K562 (cell line): ENCODE measurements at places on chromosomes 1 and 21. TPM values are rescaled to one million over a fixed set of nuclear protein-coding genes. Genes with fewer than 3 reads are reported as not detected.

The RHEX gene
- total RNA-seq, result not detected in 2 replicates

The LRRC38 gene
- not detected in 2 replicates for total RNA-seq

The KCNN3 gene
- total RNA-seq, result 0.02 and 0.04 TPM in 2 replicates

The CR1L gene
- 30.0 and 33.7 TPM in 2 replicates for total RNA-seq

The IFNLR1 gene
- not detected in 2 replicates for total RNA-seq

The SPATC1L gene
- 118 and 121 TPM in 2 replicates for total RNA-seq

The SV2A gene
- 0.20 and 0.22 TPM in 2 replicates for total RNA-seq

The GNAT2 gene
- 0.16 and 0.47 TPM in 2 replicates for total RNA-seq

DNA sequence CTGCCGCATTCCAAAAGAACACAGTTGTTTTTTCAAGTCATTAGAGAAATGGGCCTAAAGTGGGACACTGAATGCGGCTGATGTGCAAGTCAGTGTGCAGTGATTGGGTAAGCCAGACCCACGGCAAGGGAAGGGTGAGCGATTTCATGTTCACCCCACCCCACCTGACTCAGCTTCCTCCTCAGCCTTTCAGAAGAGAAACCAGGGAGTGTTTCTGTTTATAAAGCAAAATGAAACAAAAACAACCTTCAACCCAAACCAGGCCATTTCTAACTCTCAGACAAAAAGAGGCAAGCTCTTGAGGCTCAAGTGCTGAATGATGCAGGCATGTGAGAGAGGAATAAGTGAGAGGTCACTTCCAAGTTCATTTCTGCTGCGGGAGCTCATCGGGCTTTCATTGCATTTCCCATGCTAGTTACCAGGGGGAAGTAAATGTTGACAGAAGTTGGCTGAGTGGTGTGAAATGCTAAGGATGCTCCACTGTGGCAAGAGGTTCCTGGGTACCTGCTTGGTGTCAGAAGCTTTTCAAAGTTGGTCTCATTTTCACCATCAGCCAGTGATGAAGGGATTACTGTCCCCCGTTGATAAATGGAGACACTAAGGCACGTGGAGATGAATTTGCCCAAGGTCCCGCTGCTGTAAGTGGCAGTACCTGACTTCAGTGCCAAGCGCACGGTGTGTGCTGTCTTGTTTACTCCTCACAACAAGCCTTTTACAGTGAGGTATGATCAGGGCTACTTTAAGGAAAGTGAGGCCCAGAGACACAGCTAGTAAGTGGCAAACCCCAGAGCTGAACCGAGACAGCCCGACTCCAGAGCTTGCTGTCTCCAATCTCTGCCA is 29.1 kb downstream of the STPG1 start:
- H3K27me3 ChIP-seq, result no peaks in the 10 kb centered on the region; the same call in 2 of the 3 replicates
- no peak for DNase-seq
- no peaks in the 10 kb centered on the region for H3K4me1 ChIP-seq
- H3K36me3 ChIP-seq, result no peaks in the 10 kb centered on the region
- no peak overlapping the region for H3K27ac ChIP-seq

GRCh38 chr1:33097137-33097611 is 16.2 kb downstream of the AZIN2 start:
- DNase-seq, result peak; percentile 69
- no peak overlapping the region for H3K4me3 ChIP-seq
- H3K27me3 ChIP-seq, result peaks cover 6% of the 10 kb centered on the region
- no peaks in the 10 kb centered on the region for H3K36me3 ChIP-seq
- no peaks in the 10 kb centered on the region; the same call in 1 of the 2 replicates for H3K4me1 ChIP-seq
- no peak overlapping the region for H3K27ac ChIP-seq

DNA sequence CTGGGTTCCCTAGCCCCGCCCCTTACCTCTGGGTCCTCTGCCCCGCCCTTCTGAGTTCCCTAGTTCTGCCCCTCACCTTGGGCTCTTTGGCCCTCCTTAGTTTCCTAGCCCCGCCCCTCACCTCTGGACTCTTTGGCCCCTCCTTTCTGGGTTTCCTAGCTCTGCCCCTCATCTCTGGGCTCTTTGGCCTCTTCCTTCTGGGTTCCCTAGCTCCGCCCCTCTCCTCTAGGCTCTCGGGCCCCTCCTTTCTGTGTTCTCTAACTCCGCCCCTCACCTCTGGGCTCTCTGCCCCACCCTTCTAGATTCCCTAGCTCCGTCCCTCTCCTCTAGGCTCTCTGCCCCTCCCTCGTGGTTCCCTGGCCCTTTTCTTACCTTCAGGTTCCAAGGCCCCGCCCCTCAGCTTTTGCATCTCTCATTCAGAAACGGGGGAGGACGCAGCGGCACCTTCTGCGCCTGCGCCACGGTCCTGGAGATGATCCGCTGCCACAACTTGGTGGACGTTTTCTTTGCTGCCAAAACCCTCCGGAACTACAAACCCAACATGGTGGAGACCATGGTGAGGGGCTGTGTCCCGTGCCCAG is 88.5 kb downstream of the PTPRU start:
- peak overlapping the region; percentile 2; the same call in 1 of the 2 replicates for H3K4me3 ChIP-seq
- H3K36me3 ChIP-seq, result no peaks in the 10 kb centered on the region
- peaks cover 5% of the 10 kb centered on the region; the same call in 2 of the 3 replicates for H3K4me1 ChIP-seq
- DNase-seq, result peak; percentile 95

GRCh38 chr1:157407917-157408525 is 144.3 kb downstream of the FCRL5 start:
- H3K27me3 ChIP-seq, result no peaks in the 10 kb centered on the region; the same call in 2 of the 3 replicates
- peak overlapping the region; percentile 37; the same call in 1 of the 3 replicates for H3K27ac ChIP-seq
- H3K4me1 ChIP-seq, result peaks cover 10% of the 10 kb centered on the region

- no peak overlapping the region for H3K4me3 ChIP-seq
- no peak overlapping the region for H3K27ac ChIP-seq
- H3K36me3 ChIP-seq, result no peaks in the 10 kb centered on the region
- no peaks in the 10 kb centered on the region for H3K27me3 ChIP-seq
Observed at GRCh38 chr1:198116069-198116468, 40.7 kb upstream of the NEK7 start.

GRCh38 chr1:64092851-64093371 is 110.5 kb upstream of the UBE2U start:
- DNase-seq, result no peak
- H3K27me3 ChIP-seq, result no peaks in the 10 kb centered on the region
- H3K4me3 ChIP-seq, result no peak overlapping the region

- H3K27ac ChIP-seq, result no peak overlapping the region
- no peak overlapping the region for H3K4me3 ChIP-seq
- H3K27me3 ChIP-seq, result no peaks in the 10 kb centered on the region
- H3K4me1 ChIP-seq, result peaks cover 6% of the 10 kb centered on the region; the same call in 2 of the 3 replicates
Observed at GRCh38 chr1:181911715-181912114, 149.8 kb downstream of the ZNF648 start.

DNA sequence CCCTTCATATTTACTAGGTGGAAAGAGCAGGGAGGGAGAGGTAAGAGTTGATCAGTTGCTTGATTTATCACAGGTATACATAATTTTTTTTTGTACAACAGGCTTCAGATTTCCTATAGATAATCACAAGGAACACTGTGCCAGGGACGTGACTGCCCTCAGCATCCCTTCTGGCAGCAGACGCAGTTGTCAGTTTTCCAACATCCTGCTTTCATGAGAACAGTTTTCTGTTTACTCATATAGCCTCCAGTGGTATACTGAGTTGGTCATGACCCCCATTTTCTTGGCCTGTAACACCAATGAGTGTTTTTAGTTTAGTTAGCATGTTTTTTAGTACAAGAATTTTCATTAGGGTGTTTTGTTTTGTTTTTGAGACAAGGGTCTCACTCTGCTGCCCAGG is 37.9 kb upstream of the PTPRF start:
- H3K4me3 ChIP-seq, result no peak overlapping the region
- no peak for DNase-seq
- no peaks in the 10 kb centered on the region for H3K4me1 ChIP-seq
- H3K27ac ChIP-seq, result no peak overlapping the region
- peaks cover 13% of the 10 kb centered on the region; the same call in 1 of the 2 replicates for H3K27me3 ChIP-seq
- H3K36me3 ChIP-seq, result no peaks in the 10 kb centered on the region

DNA sequence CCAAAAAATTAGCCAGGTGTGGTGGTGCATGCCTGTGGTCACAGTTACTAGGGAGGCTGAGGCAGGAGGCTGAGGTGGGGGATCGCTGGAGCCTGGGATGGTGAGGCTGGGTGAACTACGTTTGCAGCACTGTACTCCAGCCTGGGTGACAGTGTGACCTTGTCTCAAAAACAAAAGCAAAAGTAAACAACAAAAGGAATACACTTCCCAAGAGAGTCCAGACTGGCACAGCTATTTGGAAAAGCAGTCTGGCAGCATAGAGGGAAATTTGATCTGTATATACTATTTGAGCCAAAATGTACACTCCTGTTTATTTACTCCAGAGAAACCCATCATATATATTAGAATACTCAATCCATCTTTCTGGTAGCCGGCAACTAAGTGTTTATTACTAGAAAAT is 107.0 kb upstream of the HMCN1 start:
- H3K27me3 ChIP-seq, result no peaks in the 10 kb centered on the region
- DNase-seq, result no peak

GRCh38 chr21:42319376-42319775 is 4.2 kb upstream of the TFF3 start:
- peaks cover 45% of the 10 kb centered on the region for H3K27me3 ChIP-seq
- H3K4me3 ChIP-seq, result no peak overlapping the region
- H3K4me1 ChIP-seq, result no peaks in the 10 kb centered on the region
- no peak for DNase-seq

GRCh38 chr1:225812488-225813213 is 2.7 kb downstream of the EPHX1 start:
- H3K4me3 ChIP-seq, result no peak overlapping the region
- no peak for DNase-seq
- no peaks in the 10 kb centered on the region for H3K36me3 ChIP-seq
- no peaks in the 10 kb centered on the region for H3K27me3 ChIP-seq
- no peak overlapping the region for H3K27ac ChIP-seq

DNA sequence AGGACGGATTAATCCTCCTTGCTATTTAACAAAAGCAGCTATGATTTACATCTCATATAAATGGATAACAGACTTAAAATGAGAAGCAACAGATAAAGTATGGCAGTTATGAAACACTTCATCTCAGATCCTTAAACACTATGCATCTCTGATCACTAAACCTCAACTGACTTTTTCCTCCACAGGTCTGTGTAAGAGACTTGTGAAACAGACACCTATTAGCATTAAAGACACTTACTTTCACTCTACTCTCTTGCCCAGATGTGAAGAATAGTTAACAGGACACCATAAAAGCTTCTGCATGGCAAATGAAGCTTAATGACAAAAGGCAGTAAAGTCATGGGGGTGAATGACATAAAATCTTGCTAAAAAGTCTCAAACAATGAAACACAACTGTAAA is 6.2 kb downstream of the LIN9 start:
- no peaks in the 10 kb centered on the region for H3K27me3 ChIP-seq
- peaks cover 61% of the 10 kb centered on the region; the same call in 2 of the 3 replicates for H3K36me3 ChIP-seq
- H3K27ac ChIP-seq, result no peak overlapping the region
- no peak for DNase-seq

DNA sequence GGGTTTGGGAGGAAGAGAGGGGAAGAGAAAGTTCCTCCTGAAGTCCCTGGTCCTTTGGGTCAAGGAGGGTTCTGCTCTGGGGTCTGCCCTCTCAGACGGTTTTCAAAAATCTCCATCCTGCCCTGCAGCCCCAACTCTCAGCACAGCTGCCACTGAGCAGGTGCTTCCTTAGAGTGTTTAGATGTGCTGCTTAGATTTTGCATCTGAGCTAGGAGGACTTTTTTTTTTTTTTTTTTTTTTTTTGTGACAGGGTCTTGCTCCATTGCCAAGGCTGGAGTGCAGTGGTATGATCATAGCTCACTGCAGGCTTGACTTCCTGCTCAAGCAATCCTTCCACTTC is 324.9 kb upstream of the POU3F1 start:
- H3K36me3 ChIP-seq, result no peaks in the 10 kb centered on the region
- no peak overlapping the region for H3K4me3 ChIP-seq
- no peaks in the 10 kb centered on the region for H3K4me1 ChIP-seq
- DNase-seq, result no peak
- H3K27me3 ChIP-seq, result peaks cover 21% of the 10 kb centered on the region; the same call in 2 of the 3 replicates

GRCh38 chr1:3746830-3747521 is 5.3 kb upstream of the CCDC27 start:
- peak overlapping the region; percentile 47 for H3K27ac ChIP-seq
- peaks cover 58% of the 10 kb centered on the region for H3K4me1 ChIP-seq
- no peaks in the 10 kb centered on the region for H3K27me3 ChIP-seq
- peak; percentile 95 for DNase-seq
